Activated CD8-positive, alpha-beta memory T cell treated with anti-CD3 and anti-CD28 coated beads, Interleukin-2, amount 50 U/mL, for 48 hours (primary cell): ENCODE measurements at places on chromosomes 6 and 20.

DNA sequence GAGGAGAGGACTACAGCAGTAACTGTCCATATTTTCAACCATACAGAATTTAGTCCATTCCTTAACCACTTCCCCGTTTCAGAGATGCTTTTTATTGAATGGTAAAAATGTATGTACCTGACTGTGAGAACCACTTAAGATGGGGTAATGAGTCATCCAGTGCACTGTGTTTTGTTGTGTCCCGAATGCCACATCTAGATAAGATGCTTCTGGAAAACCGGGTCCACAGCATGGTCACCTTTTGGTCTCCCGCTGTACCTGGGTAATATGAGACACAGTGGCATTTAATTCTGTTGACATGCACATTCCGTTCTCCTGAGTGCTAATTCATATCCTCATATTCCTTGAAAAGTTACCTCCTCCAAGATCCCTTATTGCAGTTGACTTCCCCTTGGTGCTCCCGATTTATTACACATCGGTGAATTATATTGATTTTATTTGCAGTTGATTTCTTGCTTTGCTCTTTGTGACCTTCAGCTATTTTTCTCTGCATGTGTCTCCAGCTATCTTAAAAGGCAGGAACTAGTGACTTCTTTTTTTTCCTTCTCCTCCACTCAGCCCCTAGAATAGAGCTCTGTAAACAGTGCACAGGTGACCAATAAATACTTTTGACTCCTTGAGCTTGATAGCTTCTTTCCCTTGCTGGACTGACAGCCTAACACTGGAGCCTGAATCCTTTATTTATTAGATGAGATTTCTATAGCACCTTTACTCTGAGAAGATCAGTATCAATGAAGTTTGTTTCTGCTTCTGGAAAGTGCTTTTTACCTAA lies 314.6 kb downstream of the ZFAND3 start:
- DNase-seq, result no peak

DNA sequence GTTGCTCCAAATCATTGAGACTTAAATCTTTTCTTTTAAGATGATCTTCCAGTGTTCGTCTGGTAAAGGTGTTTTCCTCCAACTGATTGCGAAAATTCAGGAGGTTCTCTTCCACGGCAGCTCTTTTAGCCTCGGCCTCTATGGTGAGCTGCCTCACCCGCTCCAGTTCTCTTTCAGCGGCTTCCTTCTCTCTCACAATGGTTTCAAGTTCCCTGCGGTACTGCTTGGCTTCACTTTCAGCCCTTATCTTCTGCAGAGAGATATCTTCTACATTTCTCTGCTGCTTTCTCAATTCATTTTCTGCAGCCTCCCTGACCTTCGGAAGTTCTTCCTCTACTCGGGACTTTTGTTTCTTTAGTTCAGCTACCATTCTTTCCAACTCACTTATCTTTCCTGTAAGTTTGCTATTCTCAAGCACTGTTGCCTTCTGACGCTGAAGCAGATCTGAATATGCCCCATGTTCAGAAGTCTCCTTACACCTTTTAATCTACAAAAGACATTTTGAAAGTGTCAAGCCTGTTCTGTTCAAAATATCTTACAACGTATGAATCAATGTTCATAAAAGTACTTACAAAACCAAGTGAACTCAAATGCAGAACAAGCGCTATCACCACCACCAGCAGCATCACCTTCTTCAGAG lies 22.3 kb downstream of the DST start:
- no peak for DNase-seq

DNA sequence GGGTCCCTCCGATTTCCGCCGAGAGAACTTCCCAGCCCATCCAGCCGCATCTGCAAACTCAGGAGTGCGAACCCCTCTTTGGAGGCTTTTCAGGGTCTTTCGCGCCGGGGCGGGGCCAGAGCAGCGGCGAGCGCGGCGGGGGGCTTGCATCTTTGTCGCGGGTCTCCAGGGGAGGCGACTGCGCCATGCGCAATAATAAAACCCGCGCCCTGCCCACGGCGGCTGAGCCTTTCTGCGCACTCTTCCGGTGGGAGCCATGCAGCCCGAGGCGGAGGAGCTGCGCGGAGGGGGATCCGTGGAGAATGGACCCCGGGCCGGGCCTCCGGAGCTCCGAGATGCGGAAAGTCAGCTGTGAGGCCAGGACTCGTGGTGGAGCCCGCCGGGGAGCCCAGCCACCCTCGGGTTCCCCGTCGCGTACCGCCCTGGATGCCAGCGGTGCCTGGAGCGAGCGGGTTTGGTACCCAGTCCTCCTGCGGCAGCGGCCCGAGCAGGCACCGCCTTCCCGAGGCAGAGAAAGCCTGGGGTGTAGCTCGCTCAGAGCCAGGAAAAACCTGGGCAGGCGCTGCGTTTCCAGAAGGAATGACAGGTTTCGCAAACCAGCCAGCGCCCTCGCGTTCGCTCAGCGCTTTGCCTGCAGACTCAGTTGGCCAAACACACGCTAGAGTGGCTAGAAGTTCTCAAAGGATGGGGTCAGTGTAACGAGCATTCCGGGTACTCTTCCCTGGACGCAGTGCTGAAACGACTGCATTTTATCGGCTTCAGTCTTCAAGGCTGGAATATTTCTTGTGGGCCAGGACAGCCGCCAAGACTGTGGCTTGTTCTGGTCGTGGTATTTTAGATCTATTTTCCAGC lies 1.2 kb downstream of the AKAP12 start:
- peak; percentile 61 for DNase-seq

GRCh38 chr6:43926634-43927531 lies 156.9 kb downstream of the VEGFA start:
- DNase-seq, result no peak

GRCh38 chr6:135936606-135937005 lies 85.1 kb downstream of the PDE7B start:
- DNase-seq, result no peak
